ENCODE measurements at places on chromosomes 11 and 22.

- no peak for DNase-seq
Measured at GRCh38 chr11:106172386-106172991, 95.0 kb downstream of the AASDHPPT start.

DNA sequence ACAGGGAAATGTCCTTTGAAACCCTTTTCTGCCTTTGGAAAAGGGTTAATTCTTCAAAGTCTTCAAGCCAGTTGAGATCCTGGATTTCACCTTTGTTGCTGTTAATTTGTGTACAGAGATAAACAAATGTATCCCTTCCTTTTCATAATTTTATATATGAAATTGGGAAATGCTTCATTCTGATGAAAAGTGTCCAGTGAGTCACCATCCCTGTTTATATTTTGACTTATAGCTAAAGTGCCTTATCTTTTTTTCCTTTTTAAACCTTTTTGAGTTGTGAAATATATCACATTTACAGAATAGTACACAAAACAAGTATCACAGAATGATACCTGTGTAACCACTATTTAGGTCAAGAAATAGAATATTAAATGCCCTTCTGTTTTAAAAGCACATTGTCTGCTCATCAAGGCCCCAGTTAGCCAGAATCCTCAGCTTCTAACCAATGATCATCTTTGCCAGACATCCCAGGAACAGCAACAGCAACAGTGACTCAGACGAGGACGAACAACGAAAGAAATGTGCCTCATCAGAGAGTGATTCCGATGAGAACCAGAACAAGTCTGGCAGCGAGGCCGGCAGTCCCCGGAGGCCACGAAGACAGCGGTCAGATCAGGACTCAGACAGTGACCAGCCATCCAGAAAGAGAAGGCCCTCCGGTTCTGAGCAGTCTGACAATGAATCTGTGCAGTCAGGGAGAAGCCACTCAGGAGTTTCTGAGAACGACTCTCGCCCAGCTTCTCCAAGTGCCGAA lies 27.3 kb downstream of the CTR9 start:
- no peak for DNase-seq

- no peak for DNase-seq
Measured at GRCh38 chr11:57391539-57391938, 1.1 kb upstream of the PRG2 start.

GRCh38 chr22:39913886-39914285 lies 13.0 kb downstream of the GRAP2 start:
- no peak for DNase-seq

DNA sequence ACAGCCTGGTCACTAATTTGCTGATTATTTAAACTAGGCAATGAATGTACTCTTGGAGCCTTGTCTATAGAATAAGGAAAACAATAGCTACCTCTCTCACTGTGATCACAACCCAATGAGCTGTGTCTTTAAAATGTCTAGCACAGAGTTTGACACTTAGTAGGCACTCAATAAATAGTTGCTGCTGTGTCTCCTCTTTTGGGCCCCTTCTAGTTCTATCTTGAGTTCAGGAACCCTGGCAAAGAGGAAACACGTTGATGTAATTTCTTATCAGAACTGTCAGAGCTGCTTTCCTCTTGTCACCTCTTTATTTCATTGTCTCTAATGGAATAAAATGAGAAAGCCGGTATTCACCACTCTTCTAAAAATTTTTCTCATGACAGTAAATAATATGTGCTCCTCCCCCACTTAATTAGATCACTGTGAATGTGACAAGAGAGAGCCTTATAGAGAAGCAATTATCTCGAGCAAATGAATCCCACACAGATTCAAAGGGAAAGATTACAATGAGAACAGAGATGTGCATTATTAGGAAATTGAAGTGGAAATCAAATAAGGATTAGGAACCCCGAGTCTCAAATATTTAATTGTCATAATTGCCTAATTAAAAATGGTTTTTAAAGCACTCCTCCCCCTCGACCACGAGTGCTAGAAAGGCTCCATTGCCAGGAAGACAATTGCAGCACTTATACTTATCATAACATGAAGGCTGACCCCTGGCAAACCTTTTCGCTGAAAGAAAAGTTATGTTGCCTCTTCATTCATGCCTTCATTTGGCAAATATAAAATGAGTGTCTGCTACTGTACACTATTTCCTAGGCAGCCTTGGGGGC lies 175.0 kb upstream of the BDNF start:
- no peak for DNase-seq

DNA sequence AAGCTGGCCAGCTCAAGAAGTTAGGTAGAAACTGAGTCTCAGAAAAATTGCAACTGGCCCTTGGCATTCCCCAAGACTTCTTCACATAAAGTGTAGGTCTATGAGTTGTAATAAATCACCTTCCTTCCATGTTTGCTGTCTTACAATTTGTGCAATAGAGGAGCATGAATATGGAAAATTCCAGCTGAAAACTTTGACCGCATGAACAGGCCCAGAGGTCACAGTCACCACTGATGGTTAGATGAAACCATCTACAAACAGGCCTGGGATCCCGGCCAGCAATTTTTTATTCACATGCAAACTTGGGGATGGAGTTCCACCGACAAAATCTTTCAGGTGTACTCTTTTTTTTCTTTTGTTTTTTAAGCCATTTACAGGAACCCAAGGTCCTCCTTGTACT lies 88.1 kb downstream of the SERGEF start:
- no peak for DNase-seq

- no peak for DNase-seq
Measured at GRCh38 chr22:27445881-27446280, 355.7 kb downstream of the MN1 start.

DNA sequence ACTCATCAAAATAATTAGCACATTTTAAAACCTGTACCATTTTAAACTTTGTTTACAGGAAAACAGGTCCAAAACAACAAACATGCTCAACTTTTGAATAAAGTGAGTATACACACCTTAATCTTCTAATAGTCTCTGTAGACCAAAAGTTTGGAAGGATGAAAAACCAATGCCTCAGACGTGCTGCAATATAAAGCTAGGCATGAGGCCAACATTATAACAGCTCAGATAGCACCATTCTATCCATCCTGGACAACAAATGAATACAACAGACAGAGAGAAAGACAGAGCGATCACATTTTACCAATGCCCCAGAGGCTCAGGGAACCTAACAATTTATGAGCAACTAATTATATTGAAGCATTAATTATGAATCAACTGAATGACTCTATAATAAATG lies 77.0 kb downstream of the PAK1 start:
- DNase-seq: no peak

GRCh38 chr11:112828421-112828820 lies 132.8 kb upstream of the NCAM1 start:
- DNase-seq: no peak

DNA sequence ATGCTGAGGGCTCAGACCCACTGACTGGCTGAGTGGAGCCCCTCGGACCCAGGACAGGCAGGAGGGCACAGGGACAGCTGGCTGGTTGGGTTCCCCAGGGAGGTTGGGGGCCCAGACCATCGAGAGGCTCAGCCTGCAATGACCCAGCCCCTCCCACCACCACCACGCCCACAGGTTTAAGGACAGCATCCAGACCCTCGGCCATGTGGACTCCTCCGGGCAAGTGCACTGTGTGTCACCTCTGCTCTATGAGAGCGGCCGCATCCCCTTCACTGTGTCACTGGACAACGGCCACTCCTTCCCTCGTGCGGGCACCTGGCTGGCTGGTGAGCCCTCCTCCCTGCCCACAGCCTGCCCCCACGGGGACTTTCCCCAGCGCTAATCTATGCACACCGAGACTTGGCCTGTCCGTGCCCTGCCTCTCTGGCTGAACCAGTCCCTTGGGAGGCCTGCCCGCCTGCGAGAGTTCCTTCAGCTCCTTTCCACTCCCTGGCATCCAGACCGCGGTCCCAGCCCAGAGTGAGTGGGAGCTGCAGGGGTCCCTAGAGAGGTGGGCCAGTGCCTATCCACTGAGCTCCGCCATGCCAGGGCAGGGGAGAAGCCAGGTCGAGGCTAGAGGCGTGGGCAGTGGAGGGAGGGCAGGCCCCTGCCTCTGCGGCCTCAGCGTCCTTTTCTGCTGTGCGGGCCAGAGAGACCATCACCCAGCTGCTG lies 2.2 kb downstream of the SUSD2 start:
- no peak for DNase-seq

- DNase-seq: peak; percentile 42
Measured at GRCh38 chr22:23591201-23591791, 11.2 kb upstream of the IGLL1 start.

- DNase-seq: no peak
Measured at GRCh38 chr22:44364751-44365130, 52.0 kb upstream of the SHISAL1 start.

DNA sequence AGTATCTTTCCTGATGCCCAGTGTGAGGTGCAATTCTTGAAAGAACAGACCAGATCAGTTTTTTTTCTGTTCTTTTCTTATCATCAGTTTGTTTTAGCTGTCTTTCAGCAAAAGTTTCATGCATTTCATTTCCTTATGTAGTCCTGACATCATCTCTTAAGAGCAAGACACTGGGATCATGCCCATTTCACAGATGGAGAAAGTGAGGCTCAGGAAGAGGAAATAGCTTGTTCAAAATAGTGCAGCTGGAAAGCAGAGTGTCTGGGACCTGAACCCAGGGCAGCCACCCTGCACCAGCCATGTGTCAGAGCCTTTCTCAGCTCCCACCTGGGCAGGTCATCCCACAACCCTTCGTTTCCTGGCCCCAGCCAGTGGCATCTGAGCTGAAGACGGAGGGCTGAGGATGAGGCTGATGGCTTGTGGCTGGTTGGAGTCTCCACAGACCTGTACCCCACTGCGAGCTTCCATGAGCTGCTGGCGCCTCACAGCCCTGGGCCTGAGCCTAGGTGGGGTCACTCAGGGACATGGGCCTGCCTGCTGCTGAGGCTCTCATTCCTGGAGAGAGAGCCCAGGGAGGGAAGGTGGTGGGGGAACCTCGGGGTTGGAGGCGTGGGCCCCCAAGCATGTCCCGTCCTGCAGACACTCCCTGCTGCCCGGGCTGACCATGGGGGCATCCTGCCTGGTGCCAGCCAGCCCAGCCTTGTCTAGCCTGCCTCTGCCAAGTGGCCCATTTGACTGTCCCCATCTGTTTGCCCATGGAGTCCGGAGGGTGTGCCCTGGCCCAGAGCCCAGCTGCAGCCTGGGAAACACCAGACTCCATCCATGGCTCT lies 61.8 kb downstream of the SMIM38 start:
- no peak for DNase-seq

- no peak for DNase-seq
Measured at GRCh38 chr11:127644366-127644765, 643.8 kb upstream of the KIRREL3 start.

DNA sequence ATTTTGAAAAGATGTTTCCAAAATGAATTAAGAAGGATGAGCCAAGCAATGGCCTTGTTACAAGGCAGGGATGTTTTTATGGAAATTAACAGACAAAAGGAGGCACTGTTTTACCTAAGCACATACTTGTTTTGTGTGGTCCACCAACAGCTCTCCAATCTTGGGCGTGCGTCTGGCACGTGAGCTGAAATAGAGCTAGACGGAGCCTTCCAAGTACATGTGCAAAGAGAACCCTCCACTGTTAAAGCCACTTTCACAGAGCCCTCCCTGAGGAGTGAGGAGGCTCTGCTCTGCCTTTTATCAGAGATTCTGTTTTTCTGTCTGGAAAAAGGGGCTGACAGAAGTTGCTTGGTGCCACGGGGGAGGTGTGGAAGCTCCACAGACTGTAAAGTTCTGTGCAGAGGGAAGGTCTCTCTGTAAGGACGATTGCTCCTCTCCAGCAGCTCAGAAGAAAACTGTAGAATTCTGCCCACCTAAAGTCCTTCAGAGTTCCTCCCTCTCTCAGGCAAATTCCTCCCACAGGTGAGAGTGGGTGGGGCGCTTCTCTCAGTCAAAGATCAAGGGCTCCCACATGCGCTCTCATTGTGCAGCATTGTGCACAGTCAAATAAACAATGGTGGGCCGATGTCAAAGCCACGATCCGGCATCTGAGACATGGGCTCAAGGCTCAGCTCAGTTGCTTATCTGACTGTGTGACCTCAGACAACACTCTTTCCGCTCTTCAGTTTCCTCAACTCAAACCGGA lies 92.6 kb upstream of the CSNK2A3 start:
- DNase-seq: no peak

DNA sequence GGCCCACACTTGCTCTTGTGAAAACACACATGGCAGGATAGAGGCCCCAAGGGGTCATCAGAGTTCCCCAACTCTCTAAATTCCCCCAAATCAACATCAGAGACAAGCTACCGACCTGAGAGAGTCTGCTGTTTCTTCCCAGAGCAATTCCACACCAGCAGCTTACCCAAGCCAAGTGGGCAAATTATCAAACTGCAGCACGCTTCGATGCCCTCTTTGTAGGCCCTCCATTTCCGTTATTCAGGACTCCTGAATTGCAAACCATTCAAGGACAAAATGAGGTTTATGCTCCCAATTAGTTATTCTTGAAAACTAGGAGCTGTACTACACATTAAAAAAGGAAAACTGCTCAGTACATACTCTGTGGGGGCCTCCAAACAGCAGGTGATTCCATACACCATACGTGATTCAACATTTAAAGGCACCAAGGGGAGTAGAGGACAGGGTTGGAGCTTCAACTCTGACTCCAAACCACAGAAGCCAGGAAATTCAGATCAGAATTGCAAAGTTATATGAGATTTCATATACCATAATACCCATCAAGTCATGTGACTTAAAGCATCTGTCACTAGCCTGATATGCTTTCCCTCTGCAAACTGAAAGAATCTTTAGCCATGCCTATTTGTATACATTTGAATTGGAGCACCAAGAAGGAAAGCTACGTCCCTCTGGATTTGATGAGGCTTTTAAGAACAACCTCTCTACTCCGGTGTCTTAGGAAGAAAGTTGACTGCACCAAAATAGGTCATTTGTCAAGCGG lies 234.8 kb downstream of the CADM1 start:
- DNase-seq: no peak

- DNase-seq: no peak
Measured at GRCh38 chr11:119515771-119516400, 92.9 kb upstream of the THY1 start.

GRCh38 chr22:19097518-19097917 lies 24.7 kb downstream of the DGCR2 start:
- no peak for DNase-seq

DNA sequence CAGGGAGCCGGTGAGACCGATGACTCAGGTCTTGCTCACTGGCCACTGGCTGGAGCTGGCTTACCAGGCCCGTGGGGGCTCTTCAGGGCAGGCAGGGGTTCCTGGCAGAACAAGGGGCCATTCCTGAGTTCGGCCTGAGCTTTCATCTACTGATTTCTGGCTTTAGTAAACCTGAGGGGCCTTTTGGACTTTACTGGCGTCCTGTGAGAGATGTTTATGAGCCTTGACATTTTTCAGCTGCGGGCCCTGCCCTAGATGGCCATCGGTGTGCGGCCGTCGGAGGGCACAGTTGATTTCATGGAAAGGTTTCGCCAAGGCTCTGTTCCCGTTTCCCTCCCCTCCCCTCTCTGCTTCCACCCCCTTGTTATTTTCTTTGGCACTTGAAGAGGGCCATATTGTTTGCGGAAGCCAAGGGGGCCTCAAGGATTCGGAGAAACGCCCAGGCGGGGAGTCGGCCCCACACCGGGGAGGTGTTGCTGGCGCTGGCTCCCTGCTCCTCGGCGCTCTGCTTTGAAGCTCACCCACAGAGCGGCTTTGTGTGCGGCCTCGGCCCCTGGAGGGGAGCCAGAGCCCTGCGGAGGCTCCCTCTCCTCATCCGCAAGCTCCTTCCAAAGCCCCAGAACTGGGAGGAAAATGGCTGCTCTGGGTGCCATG lies 17.7 kb downstream of the ELF5 start:
- DNase-seq: no peak

Data from CD4-positive, alpha-beta T cell treated with Interleukin-21 for 1 hour (primary cell).